ENCODE measurements at places on chromosomes 16 and 17.
A peak's percentile ranks its signal among the peaks of the same experiment; 100 is the strongest.

GRCh38 chr17:2957631-2958286, 105.6 kb downstream of the OR1D5 start:
- DNase-seq: no peak

- DNase-seq: peak; percentile 44
These were observed 11.6 kb upstream of the ZNF689 start for GRCh38 chr16:30621765-30622164.

GRCh38 chr16:81266680-81267095, 28.2 kb downstream of the BCO1 start:
- DNase-seq: no peak

DNA sequence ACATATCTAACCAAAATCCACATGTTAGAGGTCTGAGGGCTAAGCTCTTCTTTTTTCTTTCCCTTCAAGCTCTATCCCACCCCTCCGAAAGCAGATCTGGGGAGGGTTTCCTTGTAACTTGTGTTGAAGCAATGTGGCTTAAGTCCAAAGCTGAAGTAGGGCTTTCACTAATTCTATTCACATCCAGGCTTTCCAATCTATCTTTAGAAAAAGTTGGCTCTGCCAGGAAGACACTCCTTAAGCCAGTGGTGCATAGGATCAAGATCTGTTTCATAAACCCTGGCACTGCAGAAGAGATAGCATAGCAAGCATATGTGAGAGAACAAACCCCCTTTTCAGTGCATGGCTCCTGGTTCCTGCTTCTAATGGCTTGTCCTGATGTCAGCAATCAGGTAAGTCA, 34.9 kb upstream of the DHX40 start:
- DNase-seq: no peak

DNA sequence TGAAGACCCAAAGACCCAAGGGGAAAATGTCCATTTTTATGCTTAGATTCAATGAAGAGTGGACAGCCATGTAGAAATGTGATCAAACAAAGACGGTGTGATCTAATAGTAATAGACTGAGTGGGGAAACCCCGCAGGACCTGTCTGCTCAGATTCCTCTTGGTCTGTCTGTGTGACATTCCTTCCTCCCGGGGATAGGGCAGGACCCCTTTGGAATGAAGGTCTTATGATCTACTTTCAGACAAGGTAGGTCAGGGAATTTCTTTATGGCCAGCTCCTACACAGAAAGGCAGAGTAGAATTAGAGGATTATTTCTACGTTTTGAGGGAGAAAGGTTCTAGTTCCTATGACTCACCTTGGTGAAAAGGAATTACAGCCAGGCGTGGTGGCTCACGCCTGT, 267.6 kb downstream of the STX8 start:
- no peak for DNase-seq

GRCh38 chr16:69435977-69436820, 11.8 kb downstream of the CYB5B start:
- DNase-seq: no peak

DNA sequence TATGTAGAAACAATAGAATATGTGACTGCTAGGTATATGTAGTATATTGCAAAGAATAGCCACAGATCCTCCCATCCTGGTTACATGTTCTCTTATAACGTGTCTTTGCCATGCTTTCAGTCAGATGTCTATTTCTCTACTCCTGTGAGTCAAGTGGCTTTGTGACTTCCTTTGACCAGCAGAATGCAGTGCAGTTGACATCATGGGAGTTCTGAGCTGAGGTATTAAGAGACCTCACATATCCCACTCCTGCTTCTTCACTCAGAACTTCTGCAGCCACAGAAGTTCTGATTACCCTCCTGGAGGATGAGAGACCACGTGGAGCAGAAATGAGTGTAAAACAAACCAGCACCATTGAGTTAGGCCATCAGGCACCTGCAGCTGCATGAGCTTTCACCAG, 222.5 kb downstream of the PRKCA start:
- DNase-seq: no peak

- DNase-seq: no peak
These were observed 151.7 kb upstream of the COX10 start for GRCh38 chr17:13917634-13918033.

DNA sequence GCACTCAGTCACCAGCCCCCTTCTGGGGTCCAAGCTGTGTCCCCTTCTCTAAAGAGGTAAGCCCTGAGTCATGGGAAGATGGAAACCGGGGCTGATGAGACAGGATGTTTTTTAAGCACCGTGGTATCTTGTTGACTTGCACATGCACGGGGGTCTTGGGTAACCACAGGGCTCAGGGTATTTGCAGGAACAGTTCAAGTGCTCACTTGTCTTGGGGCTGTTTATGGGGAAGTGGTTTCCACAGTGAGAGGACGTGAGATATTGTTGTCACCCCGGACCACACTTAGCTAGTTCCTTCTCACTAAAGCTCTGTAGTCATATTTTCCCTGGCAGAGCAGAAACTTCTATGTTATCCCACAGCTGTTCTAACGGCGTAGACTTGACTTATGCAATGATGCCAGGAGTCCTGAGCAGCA, 7.7 kb downstream of the CCL3L1 start:
- no peak for DNase-seq

DNA sequence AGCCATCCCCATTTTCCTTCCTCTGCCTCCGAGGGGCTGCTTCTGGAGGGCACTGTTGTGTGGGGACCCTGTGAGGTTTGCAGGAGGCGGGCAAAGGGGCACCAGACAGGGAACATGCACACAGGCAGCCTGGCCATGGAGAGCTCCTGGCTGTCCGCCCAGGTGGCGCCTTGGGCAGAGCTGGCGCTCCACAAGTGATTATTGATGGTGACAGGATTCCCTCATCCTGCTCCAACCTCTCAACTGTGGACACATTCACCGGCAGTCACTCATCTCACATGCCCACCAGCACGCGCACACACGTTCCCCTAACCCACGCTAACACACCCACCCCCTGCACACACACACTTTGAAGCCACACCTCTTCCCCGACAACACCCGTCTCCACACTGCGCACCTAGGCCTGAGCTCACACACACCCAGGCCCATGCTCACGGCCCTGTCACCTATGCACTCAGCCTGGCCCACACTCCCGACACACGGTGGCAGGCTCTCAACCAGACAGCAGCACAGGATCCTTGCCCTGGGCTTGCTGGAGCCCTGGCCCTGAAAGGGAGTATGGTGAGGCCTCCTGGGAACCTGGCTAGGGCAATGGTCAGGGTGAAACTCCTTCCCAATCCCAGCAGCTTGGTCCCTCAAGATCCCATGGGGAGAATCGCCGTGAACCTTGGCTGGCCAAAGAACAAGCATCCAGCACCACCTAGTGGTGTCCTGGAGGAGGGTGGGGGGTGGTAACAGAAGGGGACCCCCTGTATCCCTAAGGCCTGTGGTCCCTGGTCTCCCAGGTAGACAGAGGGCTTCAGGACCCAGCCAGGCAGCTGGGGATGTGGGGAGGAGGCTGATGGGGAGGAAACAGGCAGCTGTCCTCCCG, 3.6 kb downstream of the PNMT start:
- no peak for DNase-seq

DNA sequence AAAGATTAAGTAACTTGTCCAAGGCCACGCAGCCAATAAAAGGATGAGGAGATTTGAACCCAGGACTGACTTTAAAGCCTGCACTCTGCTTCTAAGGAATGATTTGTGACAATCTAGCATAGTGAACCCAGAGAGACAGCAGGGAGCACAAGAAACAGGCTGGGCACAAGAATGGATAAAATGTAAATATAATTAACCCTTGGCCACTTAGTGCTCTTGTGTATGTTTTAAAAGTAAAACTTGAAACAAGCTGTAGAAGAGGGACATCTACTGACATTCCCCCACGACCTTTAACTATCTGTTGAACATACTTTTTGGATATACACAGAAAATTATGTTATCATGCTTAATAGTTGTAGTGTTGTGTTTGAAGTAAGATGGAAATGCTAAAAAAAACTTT, 141.9 kb upstream of the PMFBP1 start:
- no peak for DNase-seq

Data from GM04503 (cell line).